NCI-H1417 (cell line): ENCODE measurements at places on chromosomes 6 and 20.
A peak's percentile ranks its signal among the peaks of the same experiment; 100 is the strongest.

DNA sequence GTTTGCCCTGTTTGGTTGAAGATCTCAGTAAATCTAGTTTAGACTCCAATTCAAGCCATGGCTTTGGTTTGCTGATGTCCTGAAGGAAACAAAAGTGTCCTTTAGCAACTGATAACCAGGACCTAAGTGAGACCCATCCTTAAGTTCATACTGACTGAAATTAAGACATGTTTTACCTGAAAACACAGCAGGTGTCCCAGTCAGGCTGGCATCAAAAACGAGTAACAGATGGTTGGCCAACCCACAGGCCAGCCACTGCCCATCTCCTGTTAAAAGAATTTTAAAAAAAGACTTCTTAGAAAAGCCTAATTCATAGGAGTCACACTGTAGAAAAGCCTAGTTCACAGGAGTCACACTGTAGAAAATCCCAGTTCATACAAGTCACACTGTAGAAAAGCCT lies 58.3 kb downstream of the WDR27 start:
- no peak for DNase-seq

DNA sequence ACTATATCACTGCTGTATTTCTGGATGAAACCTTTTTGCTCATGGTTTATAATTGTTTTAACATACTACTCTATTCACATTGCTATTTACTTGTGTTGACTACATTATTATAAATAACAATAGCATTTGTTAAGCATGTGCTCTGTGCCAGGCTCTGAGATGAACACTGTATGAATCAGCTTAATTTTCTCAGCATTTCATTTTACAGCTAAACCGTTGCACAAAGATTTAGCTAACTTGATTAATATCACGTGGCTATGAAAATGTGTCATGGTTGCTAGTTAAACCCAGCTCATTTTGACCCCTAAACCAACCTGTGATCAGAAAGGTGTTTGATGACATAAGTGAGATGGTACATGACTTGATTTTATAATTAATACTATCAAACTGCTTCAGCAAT lies 77.5 kb downstream of the NCOA7 start:
- DNase-seq, result no peak

- DNase-seq, result no peak
Measured at GRCh38 chr20:40639676-40640355, 49.2 kb downstream of the MAFB start.

DNA sequence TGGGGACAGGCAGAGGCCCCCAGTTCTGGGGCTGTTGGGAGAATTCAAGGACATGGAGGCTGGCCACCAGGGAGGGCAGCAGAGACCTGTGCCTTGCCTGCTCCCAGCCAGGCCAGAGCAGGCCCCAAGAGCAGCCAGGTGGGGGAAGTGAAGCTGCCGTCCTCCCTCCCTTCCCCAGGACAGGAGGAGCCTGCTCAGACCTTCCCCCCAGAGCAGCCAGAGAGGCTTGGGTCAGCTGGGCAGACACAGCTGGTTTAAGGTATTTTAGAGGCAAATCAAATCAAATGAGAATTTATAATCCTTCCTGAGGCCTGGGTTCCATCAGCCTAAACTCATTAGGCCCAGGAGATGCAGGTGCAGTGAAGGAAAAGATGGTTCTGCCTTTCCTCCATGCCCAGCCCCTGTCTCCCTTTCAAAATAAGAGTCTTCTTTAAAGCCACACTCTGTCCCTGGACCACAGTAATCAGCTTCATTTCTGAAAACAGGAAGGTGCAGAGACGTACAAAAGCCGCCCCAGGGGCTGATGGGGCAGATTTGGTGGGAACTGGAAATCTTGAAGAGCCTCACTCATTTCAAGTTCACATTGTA lies 21.7 kb downstream of the BMP7 start:
- no peak for DNase-seq

- DNase-seq, result no peak
Measured at GRCh38 chr6:1812034-1812433, 202.3 kb downstream of the FOXC1 start.

GRCh38 chr6:142300302-142300701 lies 1.5 kb upstream of the ADGRG6 start:
- DNase-seq, result no peak

DNA sequence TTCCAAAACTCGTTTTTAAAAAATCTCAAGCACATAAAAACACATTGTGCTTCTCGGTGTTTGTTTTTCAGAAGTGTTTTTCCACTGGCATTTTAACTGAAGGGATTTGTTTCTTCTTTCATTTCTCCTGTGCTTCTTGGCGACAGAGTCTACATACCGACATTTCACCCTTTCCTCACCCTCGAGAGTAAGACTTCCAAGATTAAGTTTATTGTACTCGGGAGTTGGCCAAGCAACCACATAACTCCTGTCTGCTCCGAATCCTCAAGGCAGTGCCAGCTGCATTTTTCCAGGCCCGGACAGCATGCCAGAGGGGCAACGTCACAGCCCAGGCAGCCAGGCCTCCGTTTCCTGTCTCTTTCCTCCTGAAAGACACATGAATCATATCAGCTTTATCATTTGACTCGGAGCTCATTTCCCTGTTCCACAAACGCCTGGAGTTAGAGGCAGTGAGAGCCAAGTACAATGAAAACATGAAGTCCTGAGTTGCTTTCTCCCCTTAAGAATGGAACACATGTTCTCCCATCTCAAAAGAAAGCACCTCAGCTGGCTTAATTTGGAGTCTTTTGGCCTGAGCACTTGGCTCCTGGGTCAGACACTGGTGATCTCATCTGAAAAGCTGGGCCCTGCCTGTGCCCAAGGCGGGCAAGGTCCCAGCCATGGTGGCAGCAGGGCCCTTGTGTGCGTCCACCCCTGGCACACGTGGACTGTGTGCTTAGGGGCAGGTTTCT lies 23.2 kb upstream of the FAM50B start:
- no peak for DNase-seq

- DNase-seq, result no peak
Measured at GRCh38 chr6:3307436-3307835, 48.7 kb downstream of the PSMG4 start.

- DNase-seq, result no peak
Measured at GRCh38 chr20:19918965-19919329, 98.2 kb upstream of the NAA20 start.

- DNase-seq, result peak; percentile 76
Measured at GRCh38 chr6:138428944-138429598, 25.0 kb downstream of the HEBP2 start.

DNA sequence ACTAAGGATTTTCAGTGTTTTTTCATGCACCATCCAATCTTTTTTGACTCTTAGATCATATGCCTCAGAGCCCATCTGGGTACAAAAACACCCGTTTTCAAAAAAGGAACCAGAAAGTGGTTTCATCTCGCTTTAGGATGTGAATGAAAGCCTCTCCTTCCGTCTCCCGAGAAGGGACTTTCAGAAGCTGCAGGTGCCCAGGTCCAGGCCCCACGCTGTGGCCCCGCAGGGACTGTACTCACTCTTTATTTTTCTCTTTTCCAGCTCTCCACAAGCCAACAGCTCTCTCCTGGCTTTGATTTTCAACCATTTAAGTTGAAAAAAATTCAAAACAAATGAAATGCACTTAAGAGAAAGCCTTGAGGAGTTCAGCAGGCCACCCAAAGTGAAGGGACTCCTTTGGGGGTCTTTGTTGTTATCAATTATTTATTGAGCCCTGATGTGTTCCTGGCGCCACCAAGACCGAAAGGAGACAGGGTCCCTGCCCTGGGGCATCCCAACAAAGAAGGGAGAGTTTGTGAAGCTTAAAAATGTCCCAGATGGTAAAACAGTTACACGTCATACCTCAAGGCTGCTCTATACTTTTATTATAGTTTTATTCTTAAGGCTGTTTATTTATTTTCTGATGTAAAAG lies 467.3 kb downstream of the PREX1 start:
- DNase-seq, result no peak

DNA sequence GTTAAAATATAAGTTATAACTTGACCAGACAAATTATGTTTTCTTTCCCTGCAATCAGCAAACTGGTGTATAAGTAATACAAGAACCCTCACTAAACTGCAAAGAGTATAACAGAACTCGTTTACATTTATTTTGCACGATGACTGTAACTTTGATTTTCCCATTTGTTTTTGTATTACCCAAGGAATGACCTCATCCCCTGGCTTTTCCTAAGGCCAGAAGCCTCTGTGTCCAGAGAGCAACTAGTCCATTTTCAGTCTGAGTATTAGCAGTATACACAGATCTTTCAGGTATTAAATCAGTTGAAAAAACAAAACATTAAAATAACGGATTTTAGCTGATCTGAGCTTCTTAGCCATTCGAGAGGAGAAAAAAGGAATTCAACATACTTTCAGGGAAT lies 17.2 kb downstream of the COL19A1 start:
- no peak for DNase-seq

DNA sequence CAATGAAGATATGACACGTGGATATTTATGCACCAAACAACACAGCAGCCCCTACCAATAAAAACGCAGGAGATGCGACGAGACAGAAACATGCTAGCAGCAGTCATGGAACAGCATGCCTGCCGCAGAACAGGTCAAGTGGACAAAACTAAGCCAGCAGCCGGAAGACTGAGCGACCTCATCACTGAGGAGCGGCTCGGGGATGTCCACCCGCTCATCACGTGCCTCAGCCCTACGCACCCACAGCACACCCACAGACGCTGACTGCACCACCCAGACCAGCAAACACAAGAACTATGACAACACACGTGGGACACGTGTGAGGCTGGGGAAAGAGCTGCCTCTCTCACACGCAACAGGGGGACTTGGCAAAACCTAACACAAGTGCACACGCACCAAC lies 81.7 kb downstream of the TAF4 start:
- DNase-seq, result no peak

- DNase-seq, result no peak
Measured at GRCh38 chr6:35691027-35691824, 2.5 kb upstream of the FKBP5 start.

DNA sequence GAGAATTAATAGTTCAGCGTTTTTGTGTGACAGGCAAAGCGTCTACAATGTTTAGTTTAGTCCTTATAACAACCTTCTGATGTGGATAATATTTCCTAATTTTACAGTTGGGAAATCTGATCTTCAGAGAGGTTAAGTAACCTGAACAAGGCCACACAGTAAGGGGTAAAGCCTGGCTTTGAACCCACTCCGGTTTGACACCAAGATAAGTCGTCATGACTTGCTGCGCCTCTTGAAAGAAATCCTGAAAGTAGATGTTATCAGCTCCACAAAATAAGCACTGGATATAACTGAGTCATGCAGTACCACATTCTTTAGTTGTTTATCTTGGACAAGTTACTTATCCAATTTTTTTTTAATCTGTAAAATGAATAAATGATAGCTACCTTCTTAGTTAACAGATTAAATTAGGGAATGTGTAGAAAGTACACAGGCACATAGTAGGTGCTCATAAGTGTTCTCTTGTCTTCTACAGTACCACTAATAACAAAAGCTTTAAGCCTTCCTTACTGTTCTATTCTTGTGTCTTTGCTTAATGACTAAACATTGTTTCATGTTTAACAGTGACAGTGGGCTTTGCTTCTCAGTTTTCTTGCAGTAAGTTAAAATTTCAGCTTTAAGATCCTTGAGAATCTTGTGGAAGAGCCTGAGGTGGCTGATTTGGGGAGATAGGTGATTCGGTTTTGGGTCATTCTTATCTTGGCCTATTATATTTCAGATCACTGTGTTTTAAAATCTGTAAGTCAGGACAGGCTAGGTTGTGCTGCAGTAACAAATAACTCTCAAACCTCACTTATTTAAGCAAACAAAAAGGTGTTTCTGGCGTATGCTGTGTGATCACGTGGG lies 2.1 kb downstream of the HIVEP1 start:
- no peak for DNase-seq

DNA sequence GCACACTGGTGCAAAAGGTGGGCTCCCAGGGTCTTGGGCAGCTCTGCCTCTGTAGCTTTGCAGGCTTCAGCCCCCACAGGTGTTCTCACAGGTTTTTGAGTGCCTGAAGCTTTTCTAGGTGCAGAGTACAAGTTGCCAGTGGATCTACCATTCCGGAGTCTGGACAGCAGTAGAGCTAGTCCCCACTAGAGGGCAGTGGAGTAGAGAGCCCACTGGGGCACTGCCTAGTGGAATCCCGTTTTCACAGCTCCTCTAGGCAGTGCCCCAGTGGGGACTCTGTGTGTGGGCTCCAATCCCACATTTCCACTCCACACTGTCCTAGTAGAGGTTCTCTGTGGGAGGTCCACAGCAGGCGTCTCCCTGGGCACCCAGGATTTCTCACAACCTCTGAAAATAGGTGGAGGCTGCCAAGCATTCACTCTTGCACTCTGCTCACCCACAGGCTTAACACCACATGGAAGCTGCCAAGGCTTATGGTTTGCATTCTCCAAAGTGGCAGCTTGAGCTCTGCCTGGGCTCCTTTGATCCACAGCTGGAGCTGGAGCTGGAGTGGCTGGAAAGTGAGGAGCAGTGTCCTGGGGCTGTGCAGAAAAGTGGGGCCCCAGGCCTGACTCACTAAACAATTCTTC lies 86.3 kb upstream of the PROKR2 start:
- peak; percentile 22 for DNase-seq

GRCh38 chr6:25829375-25829774 lies 2.5 kb downstream of the SLC17A1 start:
- DNase-seq, result no peak

DNA sequence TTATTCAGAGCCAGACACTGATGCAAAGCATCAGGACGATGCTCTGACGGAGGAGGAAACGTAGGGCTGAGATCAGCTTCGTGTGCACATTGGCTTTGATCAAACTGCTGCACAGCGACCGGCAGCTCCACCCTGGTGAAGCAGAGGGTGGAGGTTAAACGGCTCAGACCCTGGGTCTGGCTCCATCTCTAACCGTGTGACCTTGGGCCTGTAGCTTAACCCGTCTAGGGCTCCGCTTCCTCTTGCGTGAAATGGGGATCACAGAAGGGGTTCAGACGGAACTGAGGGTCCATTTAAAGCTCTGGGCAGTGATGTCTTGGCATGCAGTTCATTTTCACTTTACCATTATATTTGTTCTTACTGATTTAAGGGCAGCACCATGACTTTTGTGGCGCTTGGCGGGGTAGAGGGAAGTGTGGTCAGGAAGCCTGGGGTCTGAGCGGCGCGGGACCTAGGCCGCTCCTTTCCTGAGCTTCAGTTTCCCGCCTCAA lies 644 bp downstream of the RBL1 start:
- DNase-seq, result no peak

DNA sequence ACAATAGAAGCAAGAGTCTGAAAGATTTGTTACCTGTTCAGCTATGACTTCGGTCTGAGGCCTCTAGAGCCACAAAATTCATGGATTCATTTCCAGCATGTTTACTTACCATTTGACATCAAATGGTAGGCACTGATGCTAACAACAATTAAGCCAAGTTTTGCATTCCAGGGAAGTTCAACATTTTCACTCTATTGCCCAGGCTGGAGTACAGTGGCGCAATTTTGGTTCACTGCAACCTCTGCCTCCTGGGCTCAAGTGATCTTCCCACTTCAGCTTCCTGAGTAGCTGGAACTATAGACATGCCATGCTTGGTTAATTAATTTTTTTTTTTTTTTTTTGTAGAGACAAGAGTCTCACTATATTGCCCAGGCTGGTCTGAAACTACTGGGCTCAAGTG lies 114.1 kb upstream of the SGK1 start:
- no peak for DNase-seq

GRCh38 chr6:6851059-6851948 lies 256.5 kb upstream of the RREB1 start:
- DNase-seq, result no peak
